ENCODE measurements at places on chromosomes 2 and 18.
A peak's percentile ranks its signal among the peaks of the same experiment; 100 is the strongest.

- no peak for DNase-seq
Measured at GRCh38 chr18:25125680-25126079, 226.3 kb downstream of the ZNF521 start.

- DNase-seq, result no peak
Measured at GRCh38 chr2:131032393-131032836, 60.8 kb downstream of the FAM168B start.

- DNase-seq, result no peak
Measured at GRCh38 chr18:6836331-6836730, 106.8 kb downstream of the ARHGAP28 start.

DNA sequence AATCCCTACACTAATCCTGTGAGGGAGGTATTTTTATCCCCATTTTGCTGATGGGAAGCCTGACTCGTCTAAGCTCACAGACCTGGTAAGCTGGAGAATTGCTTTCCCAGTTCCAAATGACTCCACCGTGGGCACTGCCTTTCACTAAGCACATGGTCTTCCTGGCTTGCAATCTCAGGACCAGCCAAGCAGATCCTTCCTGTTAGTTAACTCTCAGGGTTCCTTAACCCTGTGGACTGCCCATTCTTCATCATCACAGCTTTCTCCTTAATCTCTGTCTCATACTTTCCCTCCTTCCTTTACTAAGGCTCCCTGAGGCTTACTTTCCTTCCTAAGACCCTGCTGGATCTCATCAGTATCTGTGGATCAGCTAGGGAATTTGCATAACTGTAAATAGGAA lies 122.2 kb upstream of the ZEB2 start:
- DNase-seq, result no peak

GRCh38 chr2:208359632-208359986 lies 47.0 kb upstream of the PTH2R start:
- DNase-seq, result no peak

GRCh38 chr2:200125444-200126284 lies 170.3 kb downstream of the MAIP1 start:
- DNase-seq, result no peak

GRCh38 chr18:59141294-59142068 lies 1.8 kb downstream of the SEC11C start:
- no peak for DNase-seq

DNA sequence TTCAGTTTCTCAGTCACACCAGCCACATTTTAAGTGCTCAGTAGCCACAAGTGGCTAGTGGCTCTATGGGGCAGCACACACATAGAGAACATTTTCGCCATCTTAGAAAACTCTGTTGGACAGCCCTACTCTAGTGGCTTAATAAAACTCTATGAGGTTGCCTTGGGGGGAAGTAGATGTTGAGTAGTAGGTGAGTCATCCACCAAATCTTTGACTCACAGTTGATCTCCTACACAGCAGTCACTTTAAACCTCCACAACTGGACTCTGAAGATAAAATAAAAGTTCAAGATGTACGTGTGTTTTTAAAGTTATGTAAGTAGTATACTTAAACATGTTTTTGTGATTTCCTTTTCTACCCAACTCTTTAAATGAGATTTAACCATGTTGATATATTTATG lies 379.0 kb downstream of the SETBP1 start:
- DNase-seq, result peak; percentile 75

DNA sequence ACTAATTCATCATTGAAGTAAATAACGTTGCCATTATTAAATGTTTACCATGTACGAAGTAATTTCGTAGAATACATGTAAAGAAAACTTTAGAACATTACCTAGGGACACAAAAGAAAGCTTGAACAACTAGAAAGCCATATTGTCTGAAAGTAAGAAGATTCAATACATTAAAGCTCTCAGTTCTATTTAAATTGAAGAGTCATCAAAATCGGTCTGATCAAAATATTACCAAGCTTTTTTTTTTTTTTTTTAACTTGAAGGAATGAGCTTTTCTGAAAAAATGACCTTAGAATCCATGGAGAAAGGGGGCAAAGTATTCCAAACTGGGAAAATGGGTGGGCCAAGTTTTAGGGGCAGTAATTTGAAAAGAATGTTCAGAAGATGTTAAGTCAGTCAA lies 300.8 kb downstream of the GPD2 start:
- no peak for DNase-seq

DNA sequence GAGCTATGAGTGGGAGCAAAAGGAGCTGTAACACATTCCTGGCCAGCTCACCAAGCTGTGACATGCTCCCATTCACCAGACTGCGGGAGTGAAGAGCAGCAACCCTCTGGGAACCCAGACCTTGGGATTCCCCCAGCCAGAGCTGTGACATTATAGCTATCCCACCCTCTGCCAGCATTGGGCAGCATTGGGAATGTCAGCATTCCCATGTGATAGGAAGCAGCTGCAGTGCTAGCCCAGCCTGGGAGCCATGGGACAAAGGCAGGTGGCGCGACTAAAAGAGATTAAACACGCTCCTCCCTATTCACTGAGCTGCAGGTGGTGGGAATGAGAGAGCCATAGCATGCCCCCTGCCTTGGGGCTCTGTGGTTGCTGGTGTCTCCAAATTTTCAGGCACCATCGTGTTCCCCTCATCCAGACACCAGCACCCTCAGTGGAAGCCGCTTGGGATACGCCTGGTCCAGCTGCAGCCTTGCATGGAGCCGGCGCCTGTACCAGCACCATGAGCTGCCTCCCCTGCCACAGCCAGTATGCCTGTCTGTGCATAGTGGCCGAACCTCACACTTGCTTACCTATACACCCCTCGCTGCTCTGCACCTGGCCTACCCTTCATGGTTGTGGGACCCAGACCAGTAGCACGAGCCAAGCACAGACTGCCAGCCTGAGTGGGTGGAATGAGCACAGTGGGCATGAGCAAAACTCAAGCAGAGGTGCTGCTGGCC lies 695.6 kb upstream of the GCFC2 start:
- DNase-seq, result no peak

DNA sequence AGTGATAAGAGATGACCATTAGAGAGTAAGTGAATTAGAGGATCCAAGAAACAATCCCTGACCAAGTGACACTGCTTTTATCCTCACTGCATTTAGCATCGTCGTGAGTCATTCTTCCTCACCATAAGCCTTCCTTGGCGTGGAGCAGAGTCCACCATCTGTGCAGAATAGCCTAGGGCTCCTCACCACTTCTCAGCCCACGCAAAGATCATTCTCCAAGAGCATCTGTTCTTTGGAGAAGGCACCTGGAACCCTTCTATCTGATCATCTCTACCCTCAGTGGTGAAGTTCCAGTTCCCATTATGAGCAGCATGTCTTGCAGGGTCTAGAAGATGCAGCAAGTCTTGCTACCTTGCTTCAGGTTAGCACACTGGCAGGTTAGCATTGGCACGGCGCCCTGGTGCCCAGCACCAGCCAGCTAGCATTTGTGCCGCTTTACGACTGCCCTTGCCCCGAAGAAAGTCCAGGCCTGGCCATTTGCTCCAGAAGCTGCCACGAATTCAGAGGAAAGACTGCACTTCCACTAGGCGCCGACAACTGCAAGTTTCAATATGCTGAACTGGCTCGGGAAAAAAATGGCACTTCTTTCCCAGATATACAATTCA lies 225.8 kb downstream of the TTC32 start:
- peak; percentile 58 for DNase-seq

DNA sequence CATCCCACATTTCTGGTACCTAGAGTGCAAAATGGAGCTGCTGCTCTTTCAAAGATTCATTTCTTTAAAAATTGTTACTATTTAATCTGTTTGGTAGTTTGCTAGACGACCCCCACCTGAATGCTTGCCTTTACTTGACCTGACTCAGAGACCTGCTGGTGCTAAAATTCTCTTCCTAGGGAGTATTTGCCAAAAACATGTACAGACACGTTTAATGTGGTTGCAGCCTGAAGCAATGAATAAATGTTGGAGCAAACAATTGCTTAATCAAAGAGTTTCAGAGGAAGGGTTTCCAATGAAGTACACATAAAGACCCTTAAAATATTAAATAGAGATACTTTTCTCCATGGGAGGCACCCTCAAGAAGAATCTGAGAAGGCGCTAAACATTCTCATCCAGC lies 734.4 kb downstream of the CBLN2 start:
- DNase-seq, result no peak

- no peak for DNase-seq
Measured at GRCh38 chr2:98088261-98088660, 1.3 kb downstream of the VWA3B start.

- no peak for DNase-seq
Measured at GRCh38 chr2:241282555-241282954, 32.9 kb downstream of the HDLBP start.

DNA sequence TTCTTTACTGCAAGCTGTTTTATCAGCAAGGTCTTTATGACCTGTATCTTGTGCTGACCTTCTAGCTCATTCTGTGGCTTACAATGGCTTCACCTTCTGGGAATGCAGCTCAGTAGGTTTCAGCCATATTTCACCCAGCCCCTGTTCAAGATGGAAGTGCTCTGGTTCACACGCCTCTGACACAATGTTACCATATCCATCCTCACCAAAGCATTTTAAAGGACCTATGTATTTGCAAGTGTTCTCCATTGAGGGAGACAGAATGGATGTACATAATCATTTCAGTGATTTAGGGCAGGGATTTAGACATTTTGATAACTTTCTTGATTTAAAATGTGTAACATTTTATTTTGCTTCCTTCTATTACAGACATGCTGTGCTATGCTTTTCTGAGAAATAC lies 182.3 kb upstream of the FN1 start:
- DNase-seq, result no peak

GRCh38 chr18:76892832-76893231 lies 70.5 kb downstream of the ZNF236 start:
- no peak for DNase-seq

GRCh38 chr2:22499082-22499839 lies 885.7 kb upstream of the KLHL29 start:
- DNase-seq, result no peak

DNA sequence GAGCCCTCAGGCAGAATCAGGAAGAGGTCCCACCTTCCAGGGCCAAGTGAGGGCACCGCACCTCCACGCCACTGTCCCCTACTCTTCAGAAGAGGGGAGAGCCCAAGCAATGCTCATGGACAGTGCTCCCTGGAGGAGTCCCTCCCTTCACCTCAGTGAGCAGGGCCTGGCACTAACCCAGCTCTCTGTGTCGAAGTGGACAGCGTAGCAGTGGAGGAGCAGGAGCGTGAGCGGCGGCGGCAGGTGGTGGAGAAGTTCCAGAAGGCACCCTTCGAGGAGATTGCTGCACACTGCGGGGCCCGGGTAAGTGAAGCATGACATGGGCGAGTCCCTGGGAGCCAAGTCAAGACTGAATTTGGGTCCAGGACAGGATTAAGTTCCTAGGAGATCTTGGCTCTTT lies 16.7 kb downstream of the POMC start:
- no peak for DNase-seq

- DNase-seq, result no peak
Measured at GRCh38 chr2:112959109-112959812, 18.5 kb upstream of the IL36G start.

- no peak for DNase-seq
Measured at GRCh38 chr2:133413863-133414262, 154.4 kb downstream of the NCKAP5 start.

DNA sequence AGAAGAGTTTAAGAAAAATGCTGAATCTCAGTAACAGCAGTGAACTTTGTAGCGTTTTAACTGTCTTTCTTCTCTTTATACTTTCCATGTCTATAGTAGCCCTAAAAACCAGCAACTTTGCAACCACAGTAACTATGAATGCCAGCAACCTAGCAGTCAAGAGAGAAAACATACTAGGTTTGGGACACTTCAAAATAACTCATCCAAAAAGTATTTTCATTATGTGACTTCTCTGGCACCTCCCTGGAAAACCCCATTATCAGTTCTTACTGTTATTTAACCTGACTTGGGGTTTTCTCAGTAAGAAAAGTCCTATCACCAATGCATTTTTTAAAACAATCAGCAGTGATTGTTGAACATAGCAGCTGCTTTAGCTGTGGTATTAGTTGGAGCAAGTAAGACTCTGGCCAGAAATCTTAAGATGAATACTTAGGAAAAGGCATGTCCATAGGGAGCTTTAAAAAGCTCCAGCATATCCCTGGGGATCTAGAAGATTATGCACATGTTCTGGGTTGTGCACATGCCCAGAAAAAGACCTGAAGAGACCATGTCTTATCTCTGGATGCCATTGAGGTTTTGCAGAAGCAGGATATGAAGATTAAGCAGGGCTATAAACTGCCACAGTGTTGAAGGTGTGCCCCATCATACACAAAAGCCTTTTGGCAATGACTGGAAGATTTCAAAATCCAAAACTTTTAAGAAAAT lies 411.3 kb downstream of the CMPK2 start:
- DNase-seq, result no peak

GRCh38 chr2:159714247-159714930 lies 2.1 kb downstream of the MARCHF7 start:
- peak; percentile 70 for DNase-seq

DNA sequence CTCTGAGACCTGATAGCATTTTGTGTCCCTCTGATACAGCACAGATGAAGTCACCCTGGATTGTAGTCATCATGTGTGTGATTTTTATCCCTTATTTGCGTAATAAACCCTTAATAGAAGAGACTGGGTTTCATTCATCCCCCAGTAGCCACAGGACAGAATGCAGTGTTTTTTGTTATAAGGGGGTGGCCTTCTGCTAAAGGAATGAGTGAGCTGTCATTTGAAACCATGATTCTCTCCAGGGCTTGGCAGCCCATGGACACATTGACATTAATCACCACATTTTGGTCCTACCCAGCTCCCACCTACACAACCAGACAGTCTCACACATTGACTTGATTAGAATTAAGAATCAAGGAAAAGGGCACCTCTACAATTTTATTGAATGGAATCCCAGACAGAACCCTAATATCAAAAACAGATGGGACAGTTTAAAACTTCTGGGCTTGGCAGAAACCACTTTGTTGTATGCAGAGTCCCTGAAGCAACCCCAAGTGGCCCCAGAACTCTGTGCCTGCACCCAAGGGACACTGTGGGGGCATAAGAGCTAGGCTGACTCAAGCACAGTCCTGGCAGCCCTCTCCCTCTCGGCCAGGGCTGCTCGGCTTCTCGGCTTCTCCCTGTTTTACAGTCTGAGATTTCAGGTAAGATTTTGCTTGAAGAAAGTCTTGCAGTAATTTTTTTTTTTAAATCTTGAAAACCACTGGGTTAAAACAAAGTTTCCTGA lies 254.0 kb upstream of the SLC14A2 start:
- DNase-seq, result no peak
